ENCODE measurements at places on chromosomes 7 and 10. TPM values are rescaled to one million over a fixed set of nuclear protein-coding genes. Genes with fewer than 3 reads are reported as not detected.

The RAMP3 gene
- total RNA-seq: 166 TPM

The MOGAT3 gene
- total RNA-seq: not detected

The SPDYE8 gene
- not detected for total RNA-seq

The HYAL4 gene
- not detected for total RNA-seq

The TRIM56 gene
- 47.1 TPM for total RNA-seq

The IKZF1 gene
- 21.1 TPM for total RNA-seq

Measured in subcutaneous adipose tissue (tissue), 4 donors.